ENCODE measurements at places on chromosomes 11 and 22. TPM values are rescaled to one million over a fixed set of nuclear protein-coding genes. Genes with fewer than 3 reads are reported as not detected.

ZFTA gene
- total RNA-seq, result 12.6 TPM

GRCh38 chr22:40525250-40525884, 111.2 kb downstream of the MRTFA start:
- peak; percentile 69 for DNase-seq

DNA sequence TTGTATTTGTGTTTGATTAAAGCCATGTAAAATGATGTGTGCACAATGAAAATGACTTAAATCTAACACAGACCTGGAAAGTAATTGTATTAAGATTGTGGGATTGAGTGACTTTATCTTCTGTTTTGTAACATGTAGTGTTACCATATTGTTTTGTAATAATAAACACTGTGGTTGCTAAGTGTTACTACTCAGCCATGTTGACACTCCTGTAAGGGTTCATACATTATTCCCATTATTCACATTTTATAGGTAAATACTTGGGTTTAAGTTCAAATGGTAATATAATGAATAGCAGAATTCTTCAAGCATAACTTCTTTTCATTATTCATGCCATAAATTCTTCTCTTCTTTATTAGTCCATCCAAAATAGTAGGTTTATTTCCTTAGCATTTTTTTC, 69.0 kb downstream of the ZC3H12C start:
- DNase-seq, result no peak

DNA sequence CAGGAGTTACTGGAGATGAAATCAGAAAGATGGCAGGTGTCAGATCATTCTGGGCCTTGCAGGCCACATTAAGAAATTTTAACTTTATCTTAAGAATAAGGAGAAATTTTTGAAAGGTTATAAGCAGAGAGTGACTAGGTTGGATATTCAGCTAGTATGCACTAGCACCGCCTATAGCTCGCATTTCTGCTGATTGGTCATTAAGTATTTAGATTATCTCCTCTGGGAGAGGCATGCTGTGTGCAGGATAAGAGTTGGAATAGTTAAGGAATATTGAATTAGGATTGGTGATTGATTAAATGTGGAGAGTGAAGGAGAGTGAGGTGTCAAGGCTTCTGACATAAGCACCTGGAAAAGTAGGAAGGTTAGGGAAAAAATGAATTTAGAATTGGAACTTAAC, 100.6 kb downstream of the STIM1 start:
- no peak for DNase-seq
